DMS153 (cell line): ENCODE measurements at places on chromosomes 16 and 17.

GRCh38 chr16:46932802-46933201, 40.7 kb downstream of the DNAJA2 start:
- DNase-seq, result no peak

GRCh38 chr17:32909787-32910369, 18.1 kb upstream of the TMEM98 start:
- peak; percentile 79 for DNase-seq

GRCh38 chr16:30948667-30949649, at the start of gene ORAI3:
Gene ORAI3 (plus strand): TSS chr16:30949068. CDS start chr16:30949290, 222 bp downstream.
- no peak for DNase-seq

GRCh38 chr17:27562777-27563455, 68.1 kb upstream of the LGALS9 start:
- DNase-seq, result no peak

DNA sequence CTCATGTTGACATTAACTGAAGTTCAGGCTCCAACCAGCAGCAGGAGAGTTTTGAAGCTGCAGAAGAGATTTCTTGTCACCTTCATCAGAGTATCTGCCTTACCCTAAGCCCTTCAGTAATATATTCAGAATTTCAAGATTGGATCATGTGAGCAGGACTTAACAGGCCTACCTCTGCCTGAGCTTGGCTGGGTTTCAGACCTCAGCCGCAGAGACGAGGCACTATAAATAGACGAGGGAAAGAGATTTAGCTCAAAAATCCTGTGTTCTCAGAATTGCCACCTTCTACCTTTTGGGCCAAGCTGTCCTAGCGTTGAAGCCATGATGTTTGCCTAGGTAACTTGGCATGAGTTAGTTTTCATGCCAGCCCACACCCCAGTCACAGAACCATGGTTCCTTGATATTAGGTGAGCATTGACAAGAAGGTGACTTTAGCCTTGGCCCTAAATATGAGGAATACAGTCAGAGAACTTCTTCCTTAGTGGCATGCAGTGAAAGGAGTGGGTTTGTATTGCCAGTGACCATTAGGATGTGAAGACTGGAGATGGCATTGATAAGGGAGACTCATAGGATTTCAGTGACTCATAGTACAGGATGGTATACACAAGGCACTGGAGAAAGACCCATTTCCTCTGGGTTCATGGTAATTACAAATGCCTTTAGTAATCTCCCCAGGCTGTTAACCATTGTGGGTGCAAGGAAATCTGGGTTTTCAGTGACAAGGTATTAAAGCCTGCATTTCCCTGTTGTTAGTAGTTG, 224.3 kb downstream of the MSI2 start:
- DNase-seq, result no peak

- DNase-seq, result no peak
Measured at GRCh38 chr17:32349503-32349853, 479 bp upstream of the ZNF207 start.

DNA sequence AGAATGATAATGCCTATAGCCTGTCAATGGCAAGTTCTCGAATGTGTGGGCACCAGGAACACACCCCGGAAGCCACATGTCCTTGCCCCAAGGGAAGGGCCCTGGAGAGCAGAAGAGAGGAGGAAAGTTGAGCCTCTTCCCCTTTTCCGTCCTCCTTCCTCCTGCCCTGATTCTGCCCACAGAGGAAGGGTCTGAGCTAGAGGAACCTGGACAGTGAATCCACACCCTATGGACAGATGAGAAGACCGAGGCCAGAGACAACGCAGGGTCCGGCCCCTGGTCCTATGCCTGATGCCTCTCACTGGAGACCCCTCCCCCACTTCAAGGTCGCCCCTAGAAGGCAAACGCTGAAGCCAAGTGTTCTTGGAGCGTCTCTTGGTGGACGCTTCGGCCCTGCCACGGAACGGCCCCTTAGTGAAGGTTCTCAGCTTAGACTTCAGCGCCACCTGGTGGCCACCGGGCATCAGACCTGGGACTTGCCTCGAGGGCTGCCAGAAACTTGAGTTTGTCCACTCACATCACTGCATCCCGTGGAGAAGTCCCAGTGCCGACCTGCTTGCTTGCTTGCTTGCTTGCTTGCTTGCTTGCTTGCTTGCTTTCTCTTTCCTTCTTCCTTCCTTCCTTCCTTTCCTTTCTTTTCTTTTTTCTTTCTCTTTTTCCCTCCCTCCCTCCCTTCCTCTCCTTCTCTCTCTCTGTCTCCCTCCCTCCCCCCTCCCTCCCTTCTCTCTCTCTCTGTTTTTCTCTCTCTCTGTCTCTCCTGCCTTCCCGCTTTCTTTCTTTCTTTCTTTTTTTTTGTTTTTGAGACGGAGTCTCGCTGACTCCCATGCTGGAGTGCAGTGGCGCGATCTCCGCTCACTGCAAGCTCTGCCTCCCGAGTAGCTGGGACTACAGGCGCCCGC, 20.6 kb upstream of the SPNS3 start:
- DNase-seq, result peak; percentile 7

DNA sequence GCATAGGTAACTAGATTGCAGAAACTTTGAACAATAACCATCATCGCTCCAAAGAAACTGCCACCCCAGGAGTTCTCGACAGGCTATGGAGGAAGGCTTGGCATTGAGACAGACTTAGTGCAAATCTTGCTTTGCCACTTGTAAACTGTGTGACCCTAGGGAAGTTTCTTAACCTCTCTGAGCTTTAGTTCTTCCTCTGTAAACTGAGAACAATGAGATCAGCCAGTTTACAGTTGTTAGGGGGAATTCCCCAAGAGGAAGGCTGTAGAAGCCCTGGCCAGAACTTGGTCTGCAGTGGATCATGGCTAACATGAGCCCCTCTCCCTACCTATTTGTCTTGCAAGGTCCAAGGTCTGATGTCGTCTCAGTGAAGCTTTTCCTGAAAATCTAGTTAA, 78.9 kb downstream of the NT5M start:
- no peak for DNase-seq

DNA sequence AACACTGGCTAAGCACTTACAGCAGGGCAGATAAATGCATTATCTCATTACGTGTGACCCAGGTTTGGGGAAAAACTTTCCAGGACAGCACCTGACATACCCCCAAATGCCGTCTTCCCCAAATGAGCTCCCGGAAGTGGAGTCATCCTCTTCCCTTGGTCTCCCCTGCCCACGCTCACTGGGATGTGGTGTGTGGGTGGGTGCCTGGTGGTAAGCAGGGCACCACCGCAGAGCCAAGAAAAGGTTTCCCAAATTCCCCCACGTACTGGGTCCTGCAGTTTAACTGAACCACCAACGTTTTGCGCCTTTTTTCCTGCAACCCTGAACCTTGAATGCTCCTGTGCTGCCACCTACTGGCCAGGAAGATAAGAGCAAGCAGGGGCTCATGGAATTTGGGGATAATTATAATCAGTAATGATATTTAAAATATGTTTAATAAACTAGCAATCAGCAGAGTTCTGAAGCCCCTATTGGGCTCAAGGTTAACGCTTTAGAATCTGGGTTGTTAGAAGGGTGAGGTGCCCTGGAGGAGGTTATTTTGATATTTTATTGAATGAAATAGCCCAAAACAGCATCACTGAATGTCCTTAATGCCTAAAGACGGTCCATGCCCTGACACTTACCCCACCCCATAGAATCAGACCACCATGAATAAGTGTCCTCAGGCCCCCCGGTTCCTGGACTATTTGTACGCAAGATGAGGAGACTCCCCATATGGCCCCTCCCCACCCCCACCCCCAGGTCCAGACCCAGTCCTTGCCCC, 8.0 kb downstream of the SPPL2C start:
- DNase-seq, result peak; percentile 11

- no peak for DNase-seq
Measured at GRCh38 chr17:19457830-19458271, 46.8 kb downstream of the RNF112 start.
